ENCODE measurements at places on chromosomes 4 and X.

- DNase-seq: no peak
These were observed 41.8 kb downstream of the RBM47 start for GRCh38 chr4:40587826-40588225.

DNA sequence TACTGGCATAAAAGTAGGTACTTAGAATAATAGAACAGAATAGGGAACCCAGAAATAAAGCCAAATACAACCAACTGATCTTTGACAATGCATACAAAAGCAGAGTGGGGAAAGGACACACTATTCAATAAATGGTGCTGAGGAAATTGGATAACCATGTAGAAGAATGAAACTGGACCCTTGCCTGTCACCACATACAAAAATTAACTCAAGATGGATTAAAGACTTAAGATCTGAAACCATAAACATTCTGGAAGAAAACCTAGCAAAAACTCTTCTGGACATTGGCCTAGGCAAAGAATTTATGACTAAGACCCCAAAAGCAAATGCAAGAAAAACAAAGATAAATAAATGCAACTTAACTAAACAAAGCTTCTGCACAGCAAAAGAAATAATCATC lies 45.6 kb downstream of the ARFIP1 start:
- no peak for DNase-seq

GRCh38 chrX:121457096-121457495 lies 409.7 kb downstream of the GLUD2 start:
- DNase-seq: peak; percentile 1

GRCh38 chrX:110341189-110342035 lies 17.2 kb upstream of the RTL9 start:
- peak; percentile 45 for DNase-seq

DNA sequence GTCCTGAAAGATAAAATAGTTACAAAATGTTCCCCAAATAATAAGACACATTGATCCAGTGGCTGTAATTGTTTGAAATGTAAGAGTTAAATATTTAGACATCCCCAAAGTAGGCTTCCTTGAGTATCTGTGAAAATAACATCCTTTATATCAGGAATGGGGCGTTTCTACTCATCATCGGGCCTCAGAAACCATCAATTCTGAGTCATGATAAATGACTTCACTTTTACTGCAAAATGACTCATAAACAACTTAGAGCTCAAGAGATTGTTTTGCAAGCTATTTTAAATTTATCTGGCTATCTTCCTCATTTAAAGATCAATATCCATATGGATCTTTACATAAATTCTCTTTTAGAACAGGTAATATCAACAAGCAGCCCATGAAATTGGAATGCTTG lies 369.4 kb upstream of the CNKSR2 start:
- peak; percentile 64 for DNase-seq

- peak; percentile 71 for DNase-seq
These were observed 157.1 kb downstream of the VEGFC start for GRCh38 chr4:176635372-176636261.

- peak; percentile 31 for DNase-seq
These were observed 15.4 kb upstream of the CDKL5 start for GRCh38 chrX:18410038-18410437.

- peak; percentile 67 for DNase-seq
These were observed 508.9 kb upstream of the FTHL17 start for GRCh38 chrX:31580726-31581125.

- no peak for DNase-seq
These were observed 82.2 kb upstream of the SCOC start for GRCh38 chr4:140291259-140291658.

DNA sequence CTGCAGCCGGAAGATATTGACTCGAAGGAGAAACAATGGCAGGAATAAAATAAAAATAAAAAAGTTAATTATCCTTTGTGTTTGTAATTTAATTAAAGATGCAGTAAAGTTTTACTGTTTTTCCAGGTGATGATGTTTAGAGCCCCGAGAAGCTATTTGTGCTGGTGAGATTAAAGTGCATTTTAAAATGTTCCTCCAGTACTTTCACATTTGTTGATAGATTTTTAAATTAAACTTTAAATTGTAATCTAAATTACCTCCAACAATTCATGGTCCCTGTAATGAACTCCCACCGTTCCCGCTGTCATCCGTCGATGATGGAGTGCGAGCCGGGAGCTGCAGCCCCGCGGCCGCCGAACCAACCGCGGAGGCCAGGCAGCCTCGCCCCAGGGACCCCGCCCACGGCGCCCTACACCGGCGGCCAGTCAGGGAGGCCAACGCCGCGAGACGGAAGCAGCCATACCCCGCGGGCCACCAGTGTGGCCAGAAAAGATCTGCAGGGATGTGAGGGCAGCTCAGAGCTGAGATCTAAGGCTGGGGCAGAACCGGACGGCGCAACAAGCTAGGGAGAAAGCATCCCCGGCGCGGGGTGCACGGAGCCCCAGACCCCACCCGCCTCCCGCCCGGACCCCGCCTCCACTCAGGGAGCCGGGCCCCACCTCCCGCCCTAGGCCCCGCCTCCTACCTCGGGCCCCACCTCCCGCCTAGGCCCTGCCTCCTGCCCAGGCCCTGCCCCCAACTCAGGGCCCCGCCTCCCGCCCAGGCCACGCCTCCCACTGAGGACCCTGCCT lies 104.0 kb downstream of the FAM53A start:
- DNase-seq: peak; percentile 30

Data from foreskin keratinocyte (primary cell).